ENCODE measurements at places on chromosomes 1 and 21.
A peak's percentile ranks its signal among the peaks of the same experiment; 100 is the strongest.

- DNase-seq, result no peak
These were observed 49.1 kb upstream of the SERBP1 start for GRCh38 chr1:67479146-67479891.

GRCh38 chr1:107575226-107575625 lies 389.8 kb downstream of the VAV3 start:
- no peak for DNase-seq

DNA sequence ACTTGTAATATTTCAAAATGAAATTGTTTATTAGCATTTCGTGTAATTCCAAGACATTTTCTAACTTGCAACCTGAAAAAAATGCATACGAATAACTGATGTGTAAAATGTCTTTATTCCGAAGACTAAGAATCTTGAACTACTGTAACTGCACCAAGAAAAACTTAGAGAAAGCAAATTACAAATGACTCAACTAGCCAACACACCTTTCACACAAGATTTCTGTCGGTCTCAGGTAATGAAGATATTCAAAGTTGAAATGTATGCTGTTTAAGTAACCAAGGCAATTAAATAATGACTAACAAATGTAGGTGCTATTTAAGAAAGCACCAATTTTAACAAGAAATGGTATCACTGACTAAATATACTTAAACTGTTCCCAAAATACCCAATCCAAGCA lies 2.1 kb downstream of the CLSTN1 start:
- DNase-seq, result no peak

GRCh38 chr1:23475134-23475628 lies 8.8 kb downstream of the ASAP3 start:
- DNase-seq, result no peak

DNA sequence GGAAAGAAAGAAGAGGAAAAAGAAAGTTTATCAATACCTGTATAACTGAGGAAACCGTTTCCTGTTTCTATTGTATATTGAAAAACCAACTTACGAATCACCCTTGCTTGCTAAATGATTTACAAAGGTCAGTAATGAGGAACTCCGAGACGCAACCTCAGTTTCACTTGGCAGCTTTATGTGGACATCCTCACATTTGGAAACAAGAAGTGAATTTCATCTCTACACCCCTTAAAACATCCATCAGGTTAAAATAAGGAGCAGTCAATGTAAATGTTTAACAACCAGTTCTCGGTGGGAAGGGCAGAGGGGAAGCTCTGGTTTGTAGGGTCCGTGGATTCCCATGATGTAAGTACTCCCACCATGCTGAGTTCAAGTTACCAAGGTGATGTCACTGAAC lies 481.7 kb upstream of the RUNX1 start:
- DNase-seq, result no peak

- DNase-seq, result no peak
These were observed 14.3 kb upstream of the WDTC1 start for GRCh38 chr1:27220096-27220495.

- DNase-seq, result no peak
These were observed 59.5 kb upstream of the KCNA3 start for GRCh38 chr1:110734133-110734680.

DNA sequence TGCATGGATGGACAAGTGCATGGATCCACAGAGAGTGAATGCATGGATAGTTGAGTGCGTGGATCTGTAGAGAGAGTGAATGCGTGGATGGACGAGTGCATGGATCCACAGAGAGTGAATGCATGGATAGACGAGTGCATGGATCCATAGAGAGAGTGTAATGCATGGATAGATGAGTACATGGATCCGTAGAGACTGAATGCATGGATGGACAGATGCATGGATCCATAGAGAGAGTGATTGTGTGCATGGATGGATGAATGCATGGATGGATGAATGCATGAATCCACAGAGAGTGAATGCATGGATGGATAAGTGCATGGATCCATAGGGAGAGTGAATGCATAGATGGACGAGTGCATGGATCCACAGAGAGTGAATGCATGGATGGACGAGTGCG lies 153.8 kb downstream of the PCBP3 start:
- DNase-seq, result no peak

DNA sequence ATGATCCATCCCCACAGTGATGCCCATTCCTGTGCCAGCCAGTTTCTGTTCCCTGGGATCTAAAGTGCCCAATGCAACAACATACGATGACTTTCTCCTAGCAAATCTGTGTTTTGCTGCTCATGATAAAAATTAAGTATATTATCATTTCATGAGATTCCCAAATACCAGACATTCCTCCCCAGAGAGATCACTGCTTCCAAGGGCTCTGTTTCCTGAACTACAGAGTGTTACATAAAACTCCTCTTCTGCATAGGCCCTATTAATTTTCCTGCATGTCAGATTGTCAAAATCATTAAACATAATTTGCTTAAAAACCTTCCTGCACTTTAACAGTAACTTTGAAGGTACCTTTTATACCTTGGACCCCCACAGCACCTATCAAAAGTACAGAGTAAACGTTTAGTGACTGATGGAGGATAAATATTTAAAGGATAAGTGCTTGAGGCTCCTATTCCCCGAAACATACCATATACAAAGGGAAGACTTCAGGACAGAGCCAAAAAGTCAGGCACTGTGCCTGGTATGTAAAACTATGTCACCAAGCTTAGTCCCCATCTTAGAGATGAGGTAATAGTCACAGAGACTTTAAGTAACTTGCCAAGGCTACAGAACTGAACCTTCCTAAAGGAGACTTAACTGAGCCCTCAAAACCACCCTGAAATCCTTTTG lies 50.2 kb downstream of the SLC25A24 start:
- DNase-seq, result no peak

DNA sequence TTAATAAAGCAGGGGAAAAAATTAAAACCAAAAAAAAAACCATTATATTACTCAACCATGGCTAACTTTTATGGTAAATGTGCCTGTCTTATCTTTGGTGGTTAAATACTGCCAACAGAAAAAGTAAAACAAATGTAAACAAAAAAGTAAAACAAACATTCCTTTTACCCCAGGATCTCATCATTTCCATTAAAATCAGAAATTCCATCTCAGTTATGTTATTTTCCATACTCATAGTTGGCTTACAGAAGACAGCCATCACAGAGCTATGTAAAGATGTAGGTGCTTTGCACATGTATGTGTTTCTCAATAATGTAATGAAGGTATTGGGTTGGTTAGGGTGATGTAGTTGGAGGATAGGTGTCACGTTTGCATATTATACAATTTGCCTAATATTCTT lies 185.0 kb downstream of the KCNK2 start:
- DNase-seq, result no peak

GRCh38 chr1:212814537-212815334 lies 23.0 kb downstream of the TATDN3 start:
- no peak for DNase-seq

- no peak for DNase-seq
These were observed 35.2 kb downstream of the ELAPOR1 start for GRCh38 chr1:109148987-109149561.

DNA sequence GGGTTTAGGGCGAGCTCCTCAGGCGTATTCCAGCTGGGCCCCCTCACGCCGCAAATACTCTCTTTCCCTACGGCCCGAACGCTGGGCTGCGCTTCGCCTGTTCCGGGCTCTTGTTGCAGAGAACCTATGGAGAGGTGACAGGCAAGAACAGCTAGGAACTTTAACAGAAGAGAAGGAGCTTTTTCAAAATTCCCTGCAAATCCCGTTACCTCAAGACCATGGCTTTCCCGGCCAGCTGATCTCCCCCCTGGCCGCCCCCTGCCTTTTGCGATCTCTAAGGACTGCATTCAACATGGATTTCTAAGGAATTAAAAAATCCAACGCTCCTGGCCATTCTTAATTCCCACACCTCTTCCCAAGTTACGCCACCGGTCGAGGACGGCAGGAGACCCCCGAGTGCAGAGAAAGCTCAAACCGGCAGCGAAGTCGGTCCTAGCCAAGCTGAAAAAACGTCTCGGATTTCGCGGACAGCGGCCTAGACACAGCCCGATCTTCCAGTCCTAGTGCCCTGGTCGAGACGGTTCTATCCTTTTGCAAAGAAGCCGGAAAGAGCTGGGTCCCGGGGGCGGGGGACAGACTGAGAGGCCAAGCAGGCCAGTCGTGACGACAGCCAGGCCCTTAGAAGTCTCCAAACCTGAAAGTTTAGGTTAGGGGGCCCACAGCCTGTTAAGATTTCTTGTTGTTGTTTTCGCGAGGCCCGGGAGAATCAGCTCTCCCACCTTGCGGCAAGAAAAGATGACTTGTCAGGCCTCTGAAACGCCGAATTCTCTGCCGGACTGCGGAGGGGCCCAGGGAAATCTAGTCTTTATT lies 1.1 kb upstream of the TBX15 start:
- DNase-seq, result no peak

DNA sequence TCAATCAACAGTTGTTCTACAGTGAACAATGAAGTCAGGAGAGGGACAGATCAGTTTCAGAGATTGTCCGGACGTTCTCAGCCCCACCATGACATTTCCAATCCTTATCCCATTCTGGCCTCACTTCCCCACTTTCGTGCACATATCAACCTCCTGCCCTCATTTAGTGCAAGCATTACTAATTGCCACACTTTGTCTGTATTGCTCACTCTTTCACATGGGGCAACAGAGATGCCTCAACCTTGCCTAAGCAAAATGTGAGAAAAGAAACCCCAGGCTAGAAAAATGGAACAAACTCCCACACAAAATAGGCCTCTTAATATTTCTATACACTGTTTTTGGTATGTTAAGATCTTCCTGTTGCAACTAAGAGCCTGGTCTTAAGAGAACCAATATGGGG lies 8.9 kb upstream of the RGS1 start:
- no peak for DNase-seq

DNA sequence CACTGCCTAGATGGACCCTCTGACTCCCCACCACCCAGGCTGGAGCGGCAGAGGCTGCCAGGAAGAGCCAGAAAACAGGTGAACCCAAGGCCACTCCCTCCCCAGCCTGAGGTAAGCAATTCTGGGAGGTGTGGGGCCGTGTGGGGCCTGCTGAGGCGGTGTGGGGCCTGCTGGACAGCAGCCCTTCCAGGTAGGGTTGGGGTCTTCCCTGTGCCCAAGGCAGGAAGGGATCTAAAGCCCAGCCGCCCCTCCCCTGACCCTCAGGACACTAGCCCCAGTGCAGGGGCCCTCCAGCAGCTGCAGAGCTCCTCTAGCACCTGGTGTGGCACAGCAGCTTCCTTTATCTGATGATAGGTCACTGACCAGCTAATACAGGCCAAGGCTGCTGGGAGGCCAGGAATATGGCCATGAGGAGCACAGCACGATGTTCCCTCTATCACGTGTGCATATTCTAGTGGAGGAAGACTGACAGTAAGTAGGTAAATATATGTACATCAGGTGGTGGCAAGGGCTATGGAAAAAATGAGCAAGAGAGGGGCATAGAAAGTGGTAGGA lies 86.9 kb downstream of the IER5 start:
- DNase-seq, result no peak

DNA sequence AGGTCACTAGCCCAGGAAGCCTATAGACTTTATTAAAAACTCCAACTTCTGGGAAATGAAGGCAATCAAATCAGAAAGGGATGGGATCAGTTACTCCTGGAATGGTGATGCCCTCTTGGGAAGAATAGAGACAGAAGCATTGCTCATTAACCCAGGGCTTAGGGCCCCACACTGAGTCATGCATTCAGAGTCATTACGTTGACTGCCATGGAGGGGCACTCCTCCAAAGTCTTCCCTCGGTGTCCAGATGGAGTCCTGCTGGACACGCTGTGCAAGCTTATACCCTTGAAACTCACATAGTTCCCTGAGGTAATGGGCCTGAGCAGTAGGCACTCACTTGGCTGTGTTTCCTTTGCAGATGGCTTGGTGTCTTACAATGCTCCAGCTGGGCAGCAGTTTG lies 35.2 kb upstream of the HSD17B7 start:
- no peak for DNase-seq

- no peak for DNase-seq
These were observed 83.3 kb upstream of the COL24A1 start for GRCh38 chr1:86239894-86240293.

- no peak for DNase-seq
These were observed 24.8 kb downstream of the GNG4 start for GRCh38 chr1:235624721-235625333.

DNA sequence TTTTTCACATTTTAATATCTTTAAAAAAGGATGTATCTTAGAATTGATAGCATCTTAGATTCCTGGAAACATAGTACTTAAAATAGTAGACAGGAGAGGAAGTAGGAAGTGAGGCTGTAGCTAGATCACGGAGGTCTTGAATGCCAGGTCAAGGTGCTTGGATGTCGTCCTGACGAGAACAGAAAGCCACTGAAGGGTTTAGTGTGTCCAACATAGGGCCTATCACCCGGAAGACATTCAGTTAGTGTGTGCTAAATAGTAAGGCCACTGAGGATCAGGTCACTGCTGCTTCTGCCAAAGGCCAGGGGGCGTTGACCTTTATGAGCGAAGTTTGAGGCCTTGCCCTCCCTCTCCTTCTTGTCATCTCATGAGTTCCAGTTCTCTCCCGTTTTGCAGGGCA lies 35.7 kb downstream of the RAB3B start:
- DNase-seq, result no peak

DNA sequence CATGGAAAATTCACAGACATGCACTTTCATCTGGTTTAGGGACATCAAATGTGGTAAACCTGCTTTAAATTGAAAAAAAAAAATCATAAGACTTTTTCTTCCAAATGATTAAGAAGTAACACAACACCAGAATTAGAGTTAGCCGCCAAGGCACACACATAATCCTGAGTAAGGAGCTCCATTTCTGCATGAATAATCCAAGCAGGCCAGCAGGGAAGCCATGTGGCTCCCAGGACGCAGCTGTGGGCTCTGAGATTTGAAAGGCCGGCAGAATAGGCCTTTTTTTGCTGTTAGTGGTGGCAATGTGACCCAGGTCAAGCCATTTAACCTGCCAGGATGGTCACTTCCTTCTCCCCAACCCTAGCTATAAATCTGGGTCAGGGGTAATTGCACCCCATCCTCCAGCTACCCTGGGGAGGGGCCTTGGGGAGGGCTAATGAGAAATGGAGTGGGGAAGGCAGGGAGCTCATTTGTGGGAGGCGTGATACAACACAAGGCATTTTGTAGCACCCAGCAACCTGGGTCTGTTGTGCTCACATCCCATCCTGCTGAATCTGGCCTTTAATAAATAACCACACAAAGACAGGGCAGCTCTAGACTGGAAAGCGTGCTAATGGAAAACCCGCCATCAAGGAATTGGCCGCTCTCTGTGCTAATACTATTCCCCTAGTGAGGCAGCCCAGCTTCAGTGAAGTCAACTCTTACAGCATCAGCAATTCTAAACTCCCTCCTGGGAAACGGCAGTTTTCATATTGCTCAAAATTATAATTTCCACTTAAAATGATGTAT lies 178.5 kb downstream of the RHOU start:
- peak; percentile 50 for DNase-seq

DNA sequence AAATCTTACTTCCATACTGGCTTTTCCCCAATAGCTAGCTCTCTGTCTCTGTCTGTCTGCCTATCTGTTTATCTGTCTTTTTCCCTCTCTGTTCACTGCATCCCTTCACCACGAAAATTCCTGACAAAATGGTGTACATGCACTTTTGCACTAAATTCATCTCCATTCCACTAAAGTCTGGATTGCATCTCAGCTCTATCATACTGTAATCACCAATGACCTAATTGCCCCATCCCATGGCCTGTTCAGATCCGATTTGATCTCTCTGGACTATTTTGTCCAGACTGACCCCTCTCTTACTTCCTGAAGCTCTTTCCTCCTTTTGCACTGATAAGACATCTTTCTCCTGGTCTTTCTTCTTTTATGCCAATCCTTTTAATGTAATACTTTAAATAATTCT lies 112.5 kb upstream of the USH2A start:
- no peak for DNase-seq

GRCh38 chr1:23657659-23658275 lies 33.8 kb upstream of the RPL11 start:
- DNase-seq, result peak; percentile 62

- DNase-seq, result no peak
These were observed 83.8 kb upstream of the JAK1 start for GRCh38 chr1:65049941-65050713.

- DNase-seq, result no peak
These were observed 143.3 kb downstream of the DYRK1A start for GRCh38 chr21:37509802-37510393.
